ENCODE measurements at places on chromosomes 12 and 14.

- no peak for DNase-seq
These were observed 1262.4 kb upstream of the SEL1L start for GRCh38 chr14:82796086-82796485.

- no peak for DNase-seq
These were observed 484.7 kb downstream of the LRIG3 start for GRCh38 chr12:58435647-58436046.

DNA sequence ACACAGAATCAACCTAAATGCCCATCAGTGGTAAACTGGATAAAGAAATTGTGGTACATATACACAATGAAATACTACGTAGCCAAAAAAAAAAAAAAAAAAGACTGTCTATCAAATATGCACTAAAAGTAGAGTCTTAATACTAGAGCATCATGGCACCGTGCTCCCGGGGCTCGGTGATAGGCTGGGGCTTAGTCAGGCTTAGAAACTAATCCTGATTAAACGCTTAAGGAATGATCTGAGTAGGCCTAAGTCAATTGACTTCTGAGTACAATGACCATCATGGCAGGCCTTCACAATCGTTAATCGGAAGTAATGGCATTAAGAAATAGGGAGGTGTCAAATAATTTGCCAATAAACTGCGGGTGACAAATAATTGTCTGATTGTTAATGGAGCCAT is 9.7 kb downstream of the PLBD1 start:
- DNase-seq, result no peak

- peak; percentile 37 for DNase-seq
These were observed 29.4 kb downstream of the CORO1C start for GRCh38 chr12:108701779-108702441.

DNA sequence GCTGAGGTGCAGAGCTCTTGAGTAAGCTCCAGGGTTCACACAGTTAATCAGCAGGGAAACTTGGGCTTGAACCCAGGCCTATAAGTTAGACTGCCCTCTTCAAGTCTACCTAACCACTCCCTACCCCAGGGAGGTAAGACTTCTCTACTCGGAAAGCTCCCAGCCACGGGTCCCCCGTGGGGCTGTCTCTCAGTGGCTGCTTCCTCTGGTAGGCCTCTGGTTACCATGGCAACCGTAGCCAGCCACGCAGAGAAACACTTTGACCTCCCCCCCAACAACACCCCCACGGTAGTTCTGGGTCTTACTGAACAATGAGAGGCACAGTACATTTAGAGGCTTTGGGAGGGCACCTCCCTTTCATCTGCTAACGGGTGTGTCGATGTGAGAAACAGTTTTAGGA is 245.2 kb downstream of the AACS start:
- no peak for DNase-seq

Data from stimulated activated CD8-positive, alpha-beta memory T cell treated with anti-CD3 and anti-CD28 coated beads, Interleukin-4, amount 100 ng/mL, for 48 hours (primary cell).